ENCODE measurements at places on chromosomes 1 and 21.

GRCh38 chr1:226593541-226593940 is 45.0 kb downstream of the STUM start:
- DNase-seq: no peak

GRCh38 chr1:161261261-161262235 is 3.0 kb downstream of the PCP4L1 start:
- no peak for DNase-seq

GRCh38 chr1:161945306-161946060 is 78.2 kb downstream of the OLFML2B start:
- DNase-seq: no peak

DNA sequence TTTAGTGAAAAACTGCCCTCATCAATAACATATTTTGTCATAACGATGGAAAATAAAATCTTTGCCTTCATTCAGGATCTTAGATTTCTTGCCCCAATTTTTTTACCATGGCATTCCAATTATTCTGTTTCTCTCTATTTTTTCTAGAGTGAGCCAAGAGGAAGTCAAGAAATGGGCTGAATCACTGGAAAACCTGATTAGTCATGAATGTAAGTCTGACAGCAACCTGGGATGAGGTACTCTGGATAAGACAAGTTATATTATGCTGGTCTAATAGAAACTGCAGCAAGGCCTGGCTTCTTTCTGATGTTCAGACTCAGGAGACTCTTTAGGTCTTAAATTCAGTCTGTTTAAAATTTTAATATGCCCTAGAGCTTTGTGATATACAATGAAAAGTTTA is 3.5 kb downstream of the RGS4 start:
- DNase-seq: no peak

DNA sequence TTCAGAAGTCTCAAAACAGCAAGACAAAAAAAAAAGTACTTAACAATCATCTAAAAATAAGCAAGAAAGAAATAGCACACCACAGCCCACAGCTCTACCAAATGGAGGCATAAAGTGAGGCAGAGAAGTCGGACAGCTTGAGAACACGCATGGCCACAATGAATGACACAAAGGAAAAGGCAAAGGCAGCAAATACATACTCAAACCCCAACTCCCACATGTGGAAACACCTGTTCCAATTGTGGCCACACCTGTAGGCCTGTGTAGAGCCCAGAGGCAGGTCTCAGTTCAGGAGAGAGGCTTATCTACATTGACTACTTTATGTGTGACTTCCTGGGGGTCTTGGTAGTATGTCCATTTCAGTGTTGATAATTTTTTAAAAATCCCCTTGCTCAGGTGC is 543.5 kb downstream of the LMO4 start:
- DNase-seq: no peak

- DNase-seq: peak; percentile 50
Observed at GRCh38 chr1:78176448-78176847, 130.7 kb downstream of the GIPC2 start.
